ENCODE measurements at places on chromosomes 2 and 18.

GRCh38 chr2:104280216-104280615 is 573.7 kb upstream of the POU3F3 start:
- no peak for DNase-seq

DNA sequence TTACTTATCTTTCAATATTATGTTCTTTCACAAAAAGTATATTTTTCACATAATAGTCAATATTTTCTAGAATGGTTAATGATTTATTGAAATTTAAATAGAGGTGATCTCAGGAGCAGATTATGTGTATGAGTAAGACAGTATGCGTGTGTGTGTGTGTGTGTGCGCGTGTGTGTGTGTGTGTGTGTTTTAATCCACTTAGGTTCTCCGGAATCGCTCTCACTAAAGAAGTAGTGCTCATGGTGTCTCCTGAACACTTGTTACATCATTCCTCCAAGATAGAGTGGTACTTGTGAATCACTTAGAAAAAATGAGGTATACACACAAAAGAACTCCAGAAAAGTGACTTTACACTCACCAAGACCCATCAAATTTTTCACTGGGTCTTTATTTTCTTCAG is 91.0 kb upstream of the KCNH7 start:
- no peak for DNase-seq

GRCh38 chr2:26764078-26764887 is at the start of gene SLC35F6:
TSS of gene SLC35F6 (plus strand) at chr2:26764284. CDS start at chr2:26764350, 66 bp downstream.
- DNase-seq = peak; percentile 80

- DNase-seq = no peak
Observed at GRCh38 chr2:232889876-232890401, 19.9 kb downstream of the SNORC start.

GRCh38 chr2:79138385-79138784 is 18.1 kb downstream of the REG1A start:
- DNase-seq = no peak
